ENCODE measurements at places on chromosomes 16 and 17.
A peak's percentile ranks its signal among the peaks of the same experiment; 100 is the strongest.

DNA sequence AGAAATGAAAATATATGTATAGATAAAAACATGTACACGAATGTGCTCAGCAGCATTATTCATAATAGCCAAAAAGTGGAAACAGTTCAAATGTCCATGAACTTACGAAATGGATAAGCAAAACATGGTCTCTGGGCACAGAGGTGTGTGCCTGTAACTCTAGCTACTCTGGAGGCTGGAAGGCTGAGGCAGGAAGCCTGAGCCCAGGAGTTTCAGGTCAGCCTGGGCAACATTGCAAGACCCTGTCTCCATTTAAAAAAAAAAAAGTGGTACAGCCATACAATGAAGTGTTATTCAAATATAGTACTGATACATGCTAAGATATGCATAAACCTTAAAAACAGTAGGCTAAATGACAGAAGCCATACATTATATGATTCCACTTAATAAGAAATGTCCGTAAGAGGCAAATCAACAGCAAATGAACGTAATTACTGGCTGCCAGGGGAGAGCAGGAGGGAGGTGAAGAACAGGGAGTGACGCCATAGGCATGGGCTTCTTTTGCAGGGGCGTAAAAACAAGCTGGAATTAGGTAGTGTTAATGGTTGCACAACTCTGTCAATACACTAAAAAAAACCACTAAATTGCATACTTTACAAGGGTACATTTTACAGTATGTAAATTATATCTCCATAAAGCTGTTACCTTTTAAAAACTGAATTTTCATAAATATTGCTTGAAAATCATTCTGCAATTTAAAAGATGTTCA is 87.2 kb upstream of the PLEKHM1 start:
- H3K27me3 ChIP-seq: no peaks in the 10 kb centered on the region
- peaks cover 14% of the 10 kb centered on the region for H3K36me3 ChIP-seq
- peaks cover 11% of the 10 kb centered on the region for H3K4me1 ChIP-seq

DNA sequence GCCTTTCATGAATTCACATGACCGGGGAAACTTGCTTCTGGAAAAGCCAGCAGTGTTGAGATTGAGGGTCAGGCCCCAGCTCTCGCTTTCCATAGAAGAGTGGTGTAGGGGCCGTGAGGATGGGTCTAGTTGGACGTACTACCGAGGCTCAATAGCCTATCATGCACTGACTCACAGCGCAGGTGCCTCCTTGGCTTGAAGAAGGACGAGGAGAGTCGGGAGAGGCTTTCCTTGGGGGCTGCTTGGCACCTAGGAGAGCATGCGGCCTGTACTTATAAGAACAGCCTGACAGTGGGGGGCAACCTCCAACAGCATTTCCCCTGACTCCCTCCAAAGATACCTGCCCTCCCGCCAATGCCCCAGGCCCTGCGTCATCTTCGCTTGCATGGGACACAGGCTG is 37.6 kb downstream of the WSCD1 start:
- no peak overlapping the region for H3K27ac ChIP-seq
- H3K4me1 ChIP-seq: no peaks in the 10 kb centered on the region
- H3K27me3 ChIP-seq: no peaks in the 10 kb centered on the region
- H3K36me3 ChIP-seq: no peaks in the 10 kb centered on the region
- DNase-seq: no peak

DNA sequence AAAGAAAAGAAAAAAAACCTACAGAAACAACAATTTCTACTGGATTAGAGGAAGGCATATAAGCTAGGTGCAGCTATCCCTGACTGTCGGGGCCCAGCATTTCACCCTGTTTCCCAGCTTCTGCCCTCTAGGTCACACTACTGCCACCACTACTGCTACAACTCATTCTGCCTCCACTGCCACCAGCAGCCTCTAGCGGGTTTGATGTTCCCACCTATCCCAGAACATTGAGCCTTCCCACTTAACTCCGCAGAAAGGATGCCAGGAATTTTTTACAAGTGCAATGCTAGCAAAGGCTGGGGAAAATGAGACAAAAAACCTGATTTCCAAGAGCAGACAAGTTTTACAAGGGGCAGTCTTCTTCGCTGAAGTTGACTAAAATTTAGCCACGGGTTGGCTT is 10.4 kb downstream of the ADCY9 start:
- no peaks in the 10 kb centered on the region for H3K36me3 ChIP-seq
- peaks cover 5% of the 10 kb centered on the region for H3K27me3 ChIP-seq
- DNase-seq: no peak
- H3K4me1 ChIP-seq: no peaks in the 10 kb centered on the region

- peaks cover 22% of the 10 kb centered on the region for H3K4me1 ChIP-seq
- no peaks in the 10 kb centered on the region for H3K27me3 ChIP-seq
- no peak for DNase-seq
These were observed 26.6 kb downstream of the GSE1 start for GRCh38 chr16:85639529-85640253.

GRCh38 chr16:11224894-11225676 is 30.9 kb downstream of the SOCS1 start:
- DNase-seq: peak; percentile 64
- H3K4me1 ChIP-seq: peaks cover 21% of the 10 kb centered on the region
- H3K36me3 ChIP-seq: no peaks in the 10 kb centered on the region
- H3K27ac ChIP-seq: peak overlapping the region; percentile 95
- no peaks in the 10 kb centered on the region for H3K27me3 ChIP-seq

GRCh38 chr17:81253358-81254131 is 14.4 kb downstream of the NDUFAF8 start:
- DNase-seq: no peak
- H3K4me3 ChIP-seq: no peak overlapping the region
- no peak overlapping the region for H3K27ac ChIP-seq
- no peaks in the 10 kb centered on the region for H3K27me3 ChIP-seq
- H3K4me1 ChIP-seq: peaks cover 4% of the 10 kb centered on the region
- H3K36me3 ChIP-seq: peaks cover 47% of the 10 kb centered on the region

- no peak overlapping the region for H3K4me3 ChIP-seq
- no peaks in the 10 kb centered on the region for H3K36me3 ChIP-seq
- H3K27ac ChIP-seq: no peak overlapping the region
- no peaks in the 10 kb centered on the region for H3K27me3 ChIP-seq
- no peak for DNase-seq
These were observed 34.9 kb downstream of the PRKCA start for GRCh38 chr17:66337268-66337667.

- no peak for DNase-seq
- H3K36me3 ChIP-seq: no peaks in the 10 kb centered on the region
- H3K4me3 ChIP-seq: no peak overlapping the region
- no peaks in the 10 kb centered on the region for H3K27me3 ChIP-seq
These were observed 100.5 kb upstream of the SHISA6 start for GRCh38 chr17:11140501-11140900.

- no peak for DNase-seq
- no peaks in the 10 kb centered on the region for H3K4me1 ChIP-seq
- H3K27me3 ChIP-seq: no peaks in the 10 kb centered on the region
- H3K27ac ChIP-seq: no peak within 1 kb of the TSS
These were observed at the start of gene KRT17 for GRCh38 chr17:41624208-41625101. Gene KRT17 (minus strand): TSS chr17:41624575. CDS start chr17:41624509, 66 bp downstream.

GRCh38 chr17:143785-144281 is 6.5 kb downstream of the SCGB1C2 start:
- no peaks in the 10 kb centered on the region for H3K36me3 ChIP-seq
- peak; percentile 47 for DNase-seq
- H3K27ac ChIP-seq: no peak overlapping the region
- peaks cover 15% of the 10 kb centered on the region for H3K27me3 ChIP-seq
- H3K4me1 ChIP-seq: no peaks in the 10 kb centered on the region

DNA sequence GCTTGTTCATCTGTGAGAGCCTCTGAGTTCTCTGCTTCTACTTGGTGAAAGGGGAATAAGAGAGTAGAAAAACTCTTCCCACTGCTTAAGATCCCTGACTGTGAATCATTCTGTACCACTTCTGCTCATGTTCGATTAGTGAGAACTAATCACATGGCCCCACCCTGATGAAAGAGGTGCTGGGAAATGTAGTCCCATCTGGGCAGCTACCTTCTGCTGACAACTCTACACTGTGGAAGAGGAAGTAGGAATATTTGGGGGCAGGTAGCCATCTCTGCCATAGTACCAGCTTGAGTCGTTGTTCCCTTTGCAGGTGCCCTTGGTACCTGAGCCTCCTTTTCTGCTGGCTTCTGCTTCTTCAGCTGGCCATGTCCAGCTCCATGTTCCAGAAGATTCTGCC is 29.9 kb downstream of the NKD1 start:
- no peak overlapping the region for H3K27ac ChIP-seq
- no peaks in the 10 kb centered on the region for H3K36me3 ChIP-seq
- H3K4me1 ChIP-seq: no peaks in the 10 kb centered on the region
- no peak for DNase-seq

DNA sequence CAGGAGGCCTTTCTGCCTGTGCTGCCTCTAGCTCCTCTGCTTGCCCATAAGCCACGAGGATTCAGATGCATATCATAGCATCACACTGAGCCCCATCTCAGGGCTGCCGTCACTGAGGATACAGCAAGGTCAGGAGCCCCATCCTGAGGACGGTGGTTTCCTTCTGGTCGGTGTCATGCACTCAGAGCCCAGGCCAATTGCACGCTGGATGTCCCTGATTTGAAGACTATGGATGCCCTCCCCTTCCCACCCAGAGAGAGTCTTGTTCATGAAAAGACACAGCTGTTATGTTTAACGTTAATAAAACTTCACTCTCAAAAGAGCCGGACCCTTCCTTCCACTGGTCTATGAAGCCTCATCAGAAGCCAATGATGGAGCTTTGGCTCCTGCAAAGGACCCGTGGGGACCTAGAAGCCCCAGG is 19.9 kb downstream of the COTL1 start:
- no peak for DNase-seq
- H3K4me3 ChIP-seq: no peak overlapping the region
- no peaks in the 10 kb centered on the region for H3K27me3 ChIP-seq
- H3K4me1 ChIP-seq: peaks cover 6% of the 10 kb centered on the region
- H3K36me3 ChIP-seq: peaks cover 2% of the 10 kb centered on the region

DNA sequence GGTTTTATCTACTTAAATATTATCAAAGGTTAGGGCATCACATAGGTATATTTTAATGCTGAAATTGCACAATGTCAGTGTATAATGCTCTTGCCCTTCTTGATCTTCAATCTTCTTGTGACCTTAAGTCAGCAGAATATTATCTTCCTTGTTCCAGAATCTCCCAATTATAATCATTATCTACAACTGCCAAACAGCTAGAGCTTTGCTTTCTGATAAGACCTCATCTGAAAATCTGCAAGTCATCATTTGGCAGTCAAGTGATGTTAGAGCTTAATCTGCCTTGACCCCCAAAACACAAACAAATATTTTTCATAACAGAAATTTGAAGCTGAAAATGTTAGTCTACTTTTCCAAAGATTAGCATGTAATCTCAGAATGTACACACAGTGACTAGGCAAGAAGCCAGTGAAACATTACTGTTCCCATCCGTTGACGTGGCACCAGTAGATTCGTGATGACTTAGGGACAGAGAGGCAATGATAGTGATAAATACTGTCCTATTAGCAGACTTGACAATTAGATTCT is 19.8 kb downstream of the REXO5 start:
- no peaks in the 10 kb centered on the region for H3K27me3 ChIP-seq
- no peak overlapping the region for H3K27ac ChIP-seq
- H3K4me3 ChIP-seq: no peak overlapping the region

DNA sequence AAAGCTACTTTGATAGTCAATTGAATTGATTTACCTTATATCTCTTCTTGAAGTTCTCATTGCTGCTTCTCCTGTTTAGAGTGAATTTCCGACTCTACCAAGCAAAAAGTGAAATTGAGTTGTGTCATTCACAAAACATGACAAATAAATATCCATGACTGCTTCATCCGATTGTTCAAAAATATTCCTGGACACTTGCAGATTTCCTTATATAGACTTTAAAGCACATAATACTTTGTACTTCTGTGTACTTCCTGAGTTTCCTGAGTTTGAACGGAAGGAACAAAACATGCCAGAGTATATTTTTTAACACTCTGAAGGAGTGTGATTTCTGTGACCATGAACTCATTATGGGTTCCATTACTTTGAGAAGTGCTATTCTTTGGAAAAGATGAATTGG is 20.5 kb upstream of the VAT1L start:
- no peaks in the 10 kb centered on the region for H3K36me3 ChIP-seq
- no peaks in the 10 kb centered on the region for H3K4me1 ChIP-seq
- H3K4me3 ChIP-seq: no peak overlapping the region
- H3K27ac ChIP-seq: no peak overlapping the region
- no peaks in the 10 kb centered on the region for H3K27me3 ChIP-seq
- DNase-seq: no peak

GRCh38 chr17:75998327-75998795 is 2.3 kb upstream of the CDK3 start:
- no peak for DNase-seq
- no peak overlapping the region for H3K4me3 ChIP-seq
- no peaks in the 10 kb centered on the region for H3K27me3 ChIP-seq
- H3K4me1 ChIP-seq: peaks cover 11% of the 10 kb centered on the region
- H3K36me3 ChIP-seq: no peaks in the 10 kb centered on the region
- no peak overlapping the region for H3K27ac ChIP-seq

DNA sequence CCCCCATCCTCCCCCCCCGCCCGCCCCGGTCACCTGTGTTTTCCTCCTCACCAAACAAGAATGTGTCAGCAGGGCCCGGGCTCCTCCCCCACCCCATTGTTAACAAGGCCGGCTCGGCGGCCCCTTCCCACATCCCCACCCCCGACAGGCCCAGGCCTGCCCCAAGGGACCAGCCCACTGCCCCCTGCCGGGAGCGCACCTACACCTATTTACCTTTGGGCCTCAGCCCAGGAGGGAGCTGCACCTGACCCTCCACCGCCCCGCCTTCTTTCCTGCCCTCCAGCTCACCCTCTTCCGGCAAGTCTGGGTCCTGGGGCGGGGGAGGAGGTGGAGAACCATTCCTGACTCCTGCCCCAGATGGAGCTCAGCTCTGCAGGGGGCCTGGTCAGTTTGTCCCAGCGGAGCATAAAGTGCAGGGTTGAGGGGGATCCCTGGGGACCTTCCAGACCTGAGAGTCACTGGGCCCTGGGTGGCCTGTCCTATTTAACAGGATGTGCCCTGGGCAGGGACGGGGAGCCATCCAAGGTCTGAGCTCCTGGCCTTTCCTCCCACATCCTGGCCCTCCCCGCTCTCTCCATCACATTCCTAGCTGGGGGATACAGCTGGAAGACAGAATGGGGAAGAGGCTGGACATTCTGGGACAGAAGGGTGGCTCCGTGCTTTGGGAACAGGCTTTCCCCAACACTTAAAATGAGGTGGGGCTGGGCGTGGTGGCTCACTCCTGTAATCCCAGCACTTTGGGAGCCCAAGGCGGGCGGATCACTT is 8.3 kb downstream of the FOXJ1 start:
- H3K27me3 ChIP-seq: no peaks in the 10 kb centered on the region
- no peak for DNase-seq
- peaks cover 18% of the 10 kb centered on the region for H3K4me1 ChIP-seq
- H3K27ac ChIP-seq: no peak overlapping the region

GRCh38 chr17:28173801-28174200 is 131.3 kb downstream of the NLK start:
- H3K4me3 ChIP-seq: no peak overlapping the region
- peaks cover 9% of the 10 kb centered on the region for H3K4me1 ChIP-seq
- no peak for DNase-seq
- H3K36me3 ChIP-seq: peaks cover 9% of the 10 kb centered on the region
